ENCODE measurements at places on chromosomes 3 and 15.

DNA sequence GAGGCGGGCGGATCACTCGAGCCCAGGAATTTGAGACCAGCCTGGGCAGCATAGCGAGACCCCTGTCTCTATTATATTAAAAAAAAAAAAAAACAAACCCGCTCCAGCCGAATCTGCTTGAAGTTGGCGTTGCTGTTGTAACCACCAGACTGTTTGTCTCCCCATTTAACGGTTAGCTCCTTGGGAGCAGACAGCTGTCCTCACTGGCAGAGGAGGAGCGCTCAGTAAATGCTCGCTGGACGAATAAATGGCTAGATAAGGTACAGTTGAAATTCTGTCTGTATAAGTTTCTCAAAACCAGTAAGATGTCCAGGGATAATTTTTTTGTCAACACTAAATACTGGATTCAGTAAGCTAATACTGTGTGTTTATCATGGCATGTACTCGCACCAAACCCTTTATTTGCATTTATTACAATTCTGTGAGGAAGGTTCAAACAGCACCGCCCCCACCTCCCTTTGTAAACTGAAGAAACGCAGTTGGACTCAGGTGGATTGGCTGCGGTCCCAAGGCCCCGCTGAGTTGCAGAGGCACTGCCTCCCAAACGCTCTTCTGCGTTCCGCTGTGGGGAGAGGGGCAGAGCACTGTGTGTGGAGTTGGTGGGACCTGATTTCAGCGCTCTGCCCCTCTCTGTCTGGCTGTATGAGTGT lies 1.1 kb downstream of the RCCD1 start:
- peak; percentile 87 for DNase-seq

GRCh38 chr3:7875925-7876324 lies 625.7 kb upstream of the LMCD1 start:
- no peak for DNase-seq

DNA sequence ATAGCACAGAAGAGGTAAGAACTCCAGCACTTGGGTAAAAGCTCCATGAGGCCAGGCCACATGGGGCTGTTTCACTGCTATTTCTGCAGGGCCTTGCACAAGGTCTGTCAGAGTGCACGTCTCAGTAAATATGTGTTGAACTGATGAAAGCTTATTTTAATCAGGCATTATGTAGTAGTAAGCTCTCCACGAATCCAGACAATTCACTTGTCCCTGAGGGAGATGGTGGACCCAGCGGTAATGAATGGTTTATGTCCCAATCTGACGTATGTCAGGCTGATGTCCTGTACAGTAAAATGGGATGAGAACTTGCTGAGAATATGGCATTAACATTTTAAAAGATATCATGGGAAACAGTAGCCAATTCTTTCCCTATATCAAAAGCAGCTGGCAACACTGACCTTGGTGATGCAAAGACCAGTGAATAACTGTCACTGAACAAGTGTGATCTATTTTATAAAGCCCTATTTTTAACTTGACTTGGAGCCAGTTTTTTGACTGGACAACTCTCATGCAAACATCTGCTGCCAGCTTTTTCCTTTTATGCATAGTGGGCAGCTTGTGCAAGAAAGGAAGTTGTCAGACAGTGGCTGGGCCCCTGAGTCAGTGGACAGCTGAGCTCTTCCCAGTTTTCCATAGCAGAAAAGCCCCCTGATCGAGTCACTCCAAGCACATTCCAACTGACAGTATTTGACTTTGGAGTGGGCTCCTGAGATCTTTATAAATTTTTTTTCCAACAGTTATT lies 519.8 kb upstream of the MDFIC2 start:
- no peak for DNase-seq

DNA sequence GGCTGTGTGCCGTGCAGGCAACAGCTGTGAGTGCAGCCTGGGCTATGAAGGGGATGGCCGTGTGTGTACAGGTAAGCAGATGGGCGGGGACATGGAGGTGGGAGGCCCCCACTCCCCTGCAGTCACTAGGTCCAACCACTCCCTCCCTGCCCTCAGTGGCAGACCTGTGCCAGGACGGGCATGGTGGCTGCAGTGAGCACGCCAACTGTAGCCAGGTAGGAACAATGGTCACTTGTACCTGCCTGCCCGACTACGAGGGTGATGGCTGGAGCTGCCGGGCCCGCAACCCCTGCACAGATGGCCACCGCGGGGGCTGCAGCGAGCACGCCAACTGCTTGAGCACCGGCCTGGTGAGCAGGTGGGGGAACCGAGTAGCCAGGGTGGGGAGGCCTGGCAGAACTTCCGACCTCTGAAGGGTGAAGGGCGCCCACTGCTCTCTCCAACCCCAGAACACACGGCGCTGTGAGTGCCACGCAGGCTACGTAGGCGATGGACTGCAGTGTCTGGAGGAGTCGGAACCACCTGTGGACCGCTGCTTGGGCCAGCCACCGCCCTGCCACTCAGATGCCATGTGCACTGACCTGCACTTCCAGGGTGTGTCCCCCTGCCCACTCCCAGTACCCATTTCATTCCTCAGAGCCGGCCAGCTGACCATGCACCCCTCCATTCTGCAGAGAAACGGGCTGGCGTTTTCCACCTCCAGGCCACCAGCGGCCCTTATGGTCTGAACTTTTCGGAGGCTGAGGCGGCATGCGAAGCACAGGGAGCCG lies 11.6 kb downstream of the NT5DC2 start:
- DNase-seq, result no peak

GRCh38 chr15:100515758-100516157 lies 13.0 kb downstream of the CERS3 start:
- DNase-seq, result no peak

- DNase-seq, result no peak
These were observed 32.4 kb downstream of the PAK2 start for GRCh38 chr3:196772102-196772501.

DNA sequence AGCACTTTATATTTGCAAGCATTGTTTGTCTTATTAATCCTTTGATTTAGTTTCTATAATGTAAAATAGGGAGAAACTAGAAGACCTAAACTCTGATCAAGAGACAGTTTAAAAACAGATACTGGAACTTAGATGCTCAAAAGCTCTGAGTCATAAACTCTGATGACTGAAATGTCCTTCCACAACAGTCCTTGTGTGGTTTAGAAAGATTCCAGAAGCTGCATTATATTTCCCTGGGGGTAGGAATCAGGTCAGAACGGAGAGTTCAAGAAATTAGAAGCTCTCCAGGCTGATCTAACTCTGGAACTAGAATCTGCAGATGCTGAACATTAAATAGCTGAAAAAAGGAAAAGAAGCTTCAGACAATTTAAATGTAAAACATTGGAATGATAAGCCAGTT lies 18.3 kb upstream of the ONECUT1 start:
- no peak for DNase-seq

- DNase-seq, result peak; percentile 27
These were observed 145.7 kb upstream of the PLAAT1 start for GRCh38 chr3:193095366-193095765.

DNA sequence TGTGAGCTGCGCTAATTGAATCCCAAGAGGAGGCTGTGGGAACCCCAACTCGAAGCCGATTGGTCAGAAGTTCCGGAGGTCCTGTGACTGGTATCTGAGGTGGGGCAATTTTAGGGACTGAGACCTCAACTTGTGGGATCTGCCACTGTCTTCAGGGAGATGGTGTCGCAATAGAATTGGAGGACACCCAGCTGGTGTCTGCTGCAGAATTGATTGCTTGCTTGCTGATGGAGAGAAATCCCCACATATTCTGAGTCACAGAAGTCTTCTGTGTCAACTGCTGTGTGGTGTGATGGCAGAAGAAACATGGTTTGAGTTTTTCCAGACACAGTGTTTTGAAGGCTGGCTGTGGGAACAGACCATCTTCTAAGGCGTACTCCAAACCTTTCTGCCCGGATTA lies 99.7 kb upstream of the PLXNA1 start:
- DNase-seq, result no peak

Data from COR-L47 (cell line).